Cerebellum (tissue), 4 donors: ENCODE measurements at places on chromosomes 4 and X.

- DNase-seq: no peak
These were observed 37.0 kb downstream of the NAP1L5 start for GRCh38 chr4:88660446-88661294.

DNA sequence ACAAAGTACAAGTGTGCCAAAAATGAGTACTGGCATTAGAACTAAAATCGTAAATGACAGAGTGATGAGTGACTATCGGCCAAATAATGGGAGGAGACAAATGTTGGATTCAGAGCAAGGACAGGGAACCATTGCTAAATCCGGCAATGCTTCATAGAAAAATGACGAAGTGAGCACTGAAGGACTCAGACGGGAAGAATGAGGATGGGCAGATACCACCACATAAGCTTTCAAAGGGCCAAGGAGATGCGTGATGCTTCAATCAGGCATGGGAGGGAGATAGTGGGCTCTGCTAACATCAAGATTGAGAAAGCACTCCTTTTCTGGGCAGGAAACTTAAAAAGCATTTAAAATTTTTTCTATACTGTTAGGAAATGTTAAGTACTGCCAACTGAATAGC is 21.6 kb downstream of the RBBP7 start:
- no peak for DNase-seq

GRCh38 chr4:53128231-53128630 is 237.6 kb downstream of the SCFD2 start:
- no peak for DNase-seq

- no peak for DNase-seq
These were observed 18.6 kb downstream of the MAP3K15 start for GRCh38 chrX:19496711-19497110.

GRCh38 chrX:138349351-138349750 is 362.2 kb downstream of the FGF13 start:
- DNase-seq: no peak

GRCh38 chrX:124829930-124830329 is 483.6 kb downstream of the SH2D1A start:
- no peak for DNase-seq

GRCh38 chr4:150384249-150384648 is 197.7 kb upstream of the MAB21L2 start:
- no peak for DNase-seq

DNA sequence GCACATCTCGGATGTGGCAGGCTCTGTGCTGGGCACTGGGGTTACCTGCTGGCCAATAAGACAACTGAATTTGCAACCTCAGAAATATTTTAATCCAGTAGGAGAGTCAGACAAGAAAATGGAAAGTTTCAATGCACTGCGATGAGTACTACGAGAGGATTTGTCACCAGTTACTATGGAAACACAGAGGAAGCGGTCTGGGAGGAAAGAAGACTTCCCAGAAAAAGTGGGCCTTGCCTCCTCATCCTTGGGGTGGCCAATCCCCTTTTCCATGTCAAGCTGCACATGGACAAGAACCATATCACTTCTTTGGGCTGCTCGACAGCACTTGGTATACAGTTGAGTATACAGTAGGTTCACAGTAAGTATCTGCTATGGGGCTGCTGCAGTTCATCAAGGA is 67.6 kb downstream of the FAM184B start:
- DNase-seq: no peak

- no peak for DNase-seq
These were observed 34.7 kb upstream of the LHFPL1 start for GRCh38 chrX:112714357-112714918.

DNA sequence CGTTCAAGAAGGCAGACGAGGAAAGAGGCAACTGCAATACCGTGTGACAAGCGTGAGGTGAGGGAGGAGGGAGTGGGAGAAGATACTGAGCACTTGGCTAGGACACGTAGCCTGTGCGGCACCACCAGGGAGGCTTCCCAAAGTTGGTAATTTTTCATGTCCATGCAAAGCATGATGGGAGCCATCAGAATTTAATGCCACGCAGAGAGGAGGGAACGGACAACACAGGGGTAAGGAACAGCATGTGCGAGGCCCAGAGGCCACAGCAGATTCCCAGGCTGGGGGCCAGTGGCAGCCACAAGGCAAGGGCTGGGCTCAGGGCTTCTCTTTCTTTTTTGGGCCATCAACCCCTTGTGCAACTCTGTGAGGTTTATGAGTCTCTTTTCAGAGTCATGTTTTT is 11.0 kb upstream of the CLDN24 start:
- DNase-seq: no peak

DNA sequence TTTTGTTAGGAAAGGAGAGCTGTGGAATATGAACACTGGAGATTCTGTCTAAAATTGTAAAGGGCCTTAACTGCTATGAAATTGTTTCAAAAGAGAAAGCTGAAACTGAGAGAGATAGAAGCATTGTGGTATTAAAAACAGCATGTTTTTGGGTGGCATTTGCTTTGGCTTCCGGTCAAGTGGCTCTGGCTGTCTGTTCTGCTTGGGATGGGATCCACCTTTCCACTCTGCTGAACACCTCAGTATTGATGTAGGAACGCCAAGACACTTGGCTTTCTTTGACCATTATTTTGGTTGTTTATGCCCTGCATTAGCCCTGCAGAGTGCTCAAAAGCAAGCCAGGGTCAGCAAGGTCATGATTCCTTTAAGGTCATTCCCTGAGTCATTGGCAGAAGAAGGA is 199.7 kb downstream of the SLC4A4 start:
- DNase-seq: peak; percentile 69

DNA sequence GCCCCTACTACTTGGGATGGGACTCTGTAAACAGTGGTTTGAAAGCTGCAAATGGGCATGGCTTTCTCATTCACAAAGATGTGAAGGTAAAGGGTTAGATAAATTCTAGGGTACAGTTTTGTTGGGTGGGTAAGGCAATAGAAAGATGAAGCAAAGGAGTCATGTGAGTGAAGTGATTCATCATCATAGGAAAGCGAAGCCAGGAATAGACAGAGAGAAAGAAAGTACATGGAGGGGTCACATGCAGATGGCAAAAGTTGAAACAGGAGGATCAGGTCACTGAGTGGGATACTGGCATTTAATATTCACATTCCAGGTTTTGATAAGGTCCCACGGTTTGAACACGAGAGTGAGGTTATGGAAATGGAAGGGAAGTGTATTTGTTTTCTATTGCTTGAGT is 8.2 kb upstream of the ABCG2 start:
- DNase-seq: no peak

DNA sequence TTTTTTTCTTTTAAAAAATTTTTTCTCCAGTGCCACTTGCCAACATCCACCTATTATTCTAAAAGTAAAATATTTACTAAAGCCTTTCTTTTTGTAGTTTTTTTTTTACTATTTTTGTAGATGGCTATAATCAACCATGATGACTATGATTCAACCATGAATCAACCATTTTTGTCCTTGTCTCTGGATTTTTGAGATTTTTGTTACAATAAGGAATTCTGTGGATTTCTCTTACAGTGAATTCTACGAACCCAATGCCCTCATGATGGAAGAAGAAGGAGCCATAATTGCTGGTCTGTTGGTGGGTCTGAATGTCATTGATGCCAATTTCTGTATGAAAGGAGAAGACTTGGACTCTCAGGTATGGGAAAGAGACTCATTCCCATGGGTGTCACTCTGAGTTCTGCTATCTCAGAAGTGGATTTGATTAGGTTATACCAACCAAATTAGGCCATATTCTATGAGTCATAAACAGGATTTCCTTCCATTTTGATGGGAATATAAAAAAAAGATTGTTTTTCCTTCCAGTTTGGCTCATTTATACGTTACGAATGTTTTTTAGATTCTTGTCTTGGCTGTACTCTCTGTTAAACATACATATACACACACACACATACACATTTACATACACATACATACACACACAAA is 46.7 kb downstream of the RUFY3 start:
- no peak for DNase-seq

- no peak for DNase-seq
These were observed 725 bp downstream of the SMC1A start for GRCh38 chrX:53421772-53422085.

DNA sequence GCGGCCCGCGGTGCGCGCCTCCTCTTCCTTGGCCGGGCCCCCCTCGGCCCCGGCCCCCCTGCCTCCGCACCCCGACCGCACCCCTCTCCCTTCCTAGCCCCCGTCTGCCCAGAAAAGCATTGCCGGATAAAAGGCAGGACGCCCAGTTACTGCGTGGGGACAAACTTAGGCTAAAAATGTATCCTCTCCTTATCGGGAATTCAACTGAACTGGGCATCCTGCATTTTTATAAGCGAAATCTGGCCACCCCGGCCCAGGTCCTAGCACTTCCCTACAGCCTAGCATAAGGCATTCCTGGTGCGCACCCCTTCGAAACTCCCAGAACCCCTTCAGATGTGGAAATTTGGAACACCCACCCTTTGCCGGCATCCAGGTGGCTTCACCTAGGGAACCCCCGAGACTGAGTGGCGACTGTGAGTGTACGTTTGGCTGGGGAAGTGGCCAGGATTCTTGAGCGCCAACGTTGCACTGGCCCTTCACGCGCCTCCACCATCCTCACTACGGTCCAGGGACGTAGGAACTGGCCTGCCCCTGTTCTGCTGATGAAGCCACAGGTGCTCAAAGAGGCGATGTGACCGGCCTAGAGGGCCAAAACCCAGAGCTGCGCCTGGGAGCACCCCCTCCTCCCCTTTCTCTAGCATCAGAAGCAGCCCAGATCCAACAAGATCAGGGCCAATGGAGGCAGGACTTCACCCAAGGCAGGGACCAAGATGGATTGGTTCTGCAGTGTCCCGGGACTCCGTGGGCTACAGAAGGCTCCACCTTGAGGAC is 5.7 kb upstream of the RNF4 start:
- DNase-seq: no peak

DNA sequence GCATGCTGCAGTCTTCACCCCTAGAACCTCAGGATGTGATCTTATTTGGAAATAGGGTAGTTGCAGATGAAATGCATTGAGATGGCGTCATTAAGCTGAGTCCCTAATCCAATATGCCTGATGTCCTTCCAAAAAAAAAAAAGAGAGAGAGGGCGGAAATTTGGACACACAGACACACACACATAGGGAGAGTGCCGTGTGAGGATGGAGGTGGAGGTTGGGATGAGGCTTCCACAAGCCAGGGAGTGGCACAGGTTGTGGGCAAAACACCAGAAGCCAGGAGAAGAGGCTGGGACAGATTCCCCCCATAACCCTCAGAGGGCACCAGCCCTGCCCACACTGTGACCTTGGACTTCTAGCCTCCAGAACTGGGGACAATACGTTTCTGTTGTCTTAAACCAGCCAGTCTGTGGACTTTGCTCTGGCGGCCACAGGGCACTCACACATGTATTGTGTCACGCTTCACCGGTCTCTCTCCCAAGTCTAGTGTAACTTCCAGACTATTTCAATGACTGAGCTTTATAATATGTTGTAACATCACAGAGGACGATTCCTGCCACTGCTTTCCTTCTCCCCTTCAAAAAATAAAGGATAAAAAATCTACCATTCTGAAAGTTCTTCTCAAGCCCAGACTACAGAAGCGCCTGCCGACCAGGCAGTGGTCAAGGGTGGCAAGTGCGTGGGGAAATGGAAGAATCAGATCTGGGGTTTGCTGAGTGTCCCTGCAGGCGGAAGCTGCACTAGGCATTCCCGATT is 35.8 kb upstream of the MAN2B2 start:
- no peak for DNase-seq

DNA sequence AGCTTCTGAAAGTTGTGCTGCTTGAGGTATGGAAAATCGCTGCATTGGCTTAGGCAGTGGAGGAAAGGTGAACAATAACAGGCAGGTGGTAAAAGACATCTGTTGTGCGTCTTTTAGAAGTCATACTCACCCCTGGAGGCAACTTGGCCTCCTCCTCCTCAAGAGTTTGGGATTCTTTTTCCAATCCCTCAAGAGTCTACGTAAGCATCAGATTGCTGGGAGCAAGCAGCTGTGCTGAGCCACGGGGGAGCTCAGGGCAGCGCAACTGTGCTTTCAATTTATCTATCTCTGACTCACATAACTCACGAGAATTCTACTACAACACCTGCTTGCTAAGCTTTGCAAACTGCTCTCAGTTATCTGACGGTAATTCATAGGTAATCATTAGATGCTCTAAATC is 6.4 kb upstream of the RBMX2 start:
- DNase-seq: no peak

- DNase-seq: no peak
These were observed 783.0 kb upstream of the AADAT start for GRCh38 chr4:170872794-170873193.

- no peak for DNase-seq
These were observed 16.5 kb downstream of the ADH6 start for GRCh38 chr4:99202536-99202935.

DNA sequence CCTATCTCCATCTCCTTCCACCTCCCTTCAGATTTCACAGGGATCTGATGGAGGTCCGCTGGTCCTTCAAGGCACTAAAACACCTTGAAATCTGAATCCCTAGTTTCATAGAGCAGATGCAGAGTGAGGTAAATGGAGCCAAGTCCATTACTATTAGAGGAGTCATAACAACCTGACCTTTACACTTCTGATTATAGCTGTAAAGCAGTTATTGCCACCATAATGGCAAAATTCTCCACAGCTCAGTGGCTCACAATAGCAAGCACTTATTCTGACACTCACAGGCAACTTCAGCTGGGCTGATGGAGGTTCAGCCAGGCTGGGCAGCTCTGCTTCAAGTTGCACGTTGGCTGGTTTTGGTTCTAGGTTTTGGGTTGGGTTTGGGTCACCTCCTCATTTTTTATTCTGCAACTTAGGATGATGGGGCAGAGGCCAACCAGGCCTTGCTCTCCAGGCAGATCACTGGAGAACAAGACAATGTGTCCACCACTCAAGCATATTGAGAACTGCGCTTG is 51.4 kb upstream of the LRAT start:
- no peak for DNase-seq

GRCh38 chr4:143384381-143384994 is 47.8 kb downstream of the GAB1 start:
- DNase-seq: peak; percentile 43

GRCh38 chr4:24799544-24800324 is 4.4 kb downstream of the SOD3 start:
- DNase-seq: no peak

DNA sequence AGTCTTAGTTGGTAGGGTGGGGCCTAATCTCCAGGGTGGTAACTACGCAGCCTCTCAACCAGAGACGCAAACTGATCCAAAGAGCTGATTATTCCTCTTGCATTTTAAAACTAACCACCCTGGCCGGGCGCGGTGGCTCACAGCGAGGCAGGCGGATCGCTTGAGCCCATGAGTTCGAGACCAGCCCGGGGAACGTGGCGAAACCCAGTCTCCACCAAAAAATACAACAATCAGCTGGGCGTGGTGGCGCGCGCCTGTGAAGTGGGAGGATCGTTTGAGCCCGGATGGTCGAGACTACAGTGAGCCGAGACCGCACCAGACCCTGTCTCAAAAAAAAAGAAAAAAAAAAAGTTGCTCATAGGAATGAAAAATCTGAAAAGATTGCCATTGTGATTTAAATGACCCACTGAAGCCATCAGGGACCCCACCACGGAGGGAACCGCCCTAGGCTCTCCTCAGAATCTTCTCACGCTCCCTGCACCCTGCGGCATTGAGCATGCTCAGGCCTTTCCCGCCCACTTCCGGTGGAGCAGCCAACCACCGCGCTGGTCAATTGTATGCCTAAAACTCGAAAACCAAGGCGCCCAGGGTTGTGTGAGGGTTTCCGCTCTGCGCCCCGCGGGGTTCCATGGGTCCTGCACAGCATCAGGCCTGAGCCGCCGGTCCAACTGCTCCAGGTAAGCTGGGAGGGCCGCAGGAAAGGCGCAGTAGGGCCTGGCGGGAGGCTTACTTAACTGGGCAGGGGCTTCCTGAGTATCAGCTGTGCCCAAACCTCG is at the start of gene TRIM60:
Gene TRIM60, plus strand, starts transcription at position 564 of the 776 bp plus-strand sequence. CDS start 8,074 bp downstream, outside the sequence.
- DNase-seq: no peak

GRCh38 chr4:163111588-163111987 is 55.1 kb downstream of the NAF1 start:
- DNase-seq: no peak
